ENCODE measurements at places on chromosomes 4 and X.

DNA sequence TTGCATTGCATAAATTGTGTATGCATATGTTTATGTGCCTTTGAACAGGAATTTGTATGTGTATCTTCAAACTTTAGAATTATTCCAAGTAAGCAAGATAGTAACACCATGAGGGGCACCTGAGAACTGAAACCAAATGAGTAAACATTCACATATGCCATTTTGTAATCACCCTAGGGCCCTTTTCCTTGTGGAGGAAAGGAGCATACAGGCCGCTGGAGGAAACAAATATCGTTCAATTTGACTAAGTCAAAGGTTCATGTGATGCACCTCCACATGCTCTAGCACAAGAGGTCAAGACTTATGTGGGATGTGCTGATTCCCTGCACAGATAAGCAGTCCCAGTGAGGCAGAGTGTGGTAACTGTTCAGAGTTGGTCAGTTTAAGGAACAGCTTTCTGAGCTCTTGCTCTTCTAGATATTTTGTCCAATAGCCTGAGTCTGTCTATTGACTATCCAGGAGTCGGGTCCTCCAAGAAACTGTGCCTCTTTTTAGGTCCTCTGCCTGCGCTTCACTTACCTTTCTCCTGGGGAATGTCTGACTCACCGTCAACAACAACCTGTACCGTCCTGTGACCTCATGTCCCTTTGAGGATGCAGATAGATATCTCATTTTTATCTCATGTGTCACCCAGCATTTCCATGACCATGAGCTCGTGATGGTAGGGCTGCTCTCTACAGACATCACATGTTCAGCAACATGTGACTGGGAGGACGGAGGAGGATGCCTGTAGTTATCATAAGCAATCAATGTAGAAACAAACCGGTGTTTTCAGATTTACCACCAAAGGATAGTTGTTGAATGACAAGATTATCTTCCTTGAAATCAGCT lies 196.9 kb downstream of the NWD2 start:
- DNase-seq: peak; percentile 72

GRCh38 chr4:145840801-145841200 lies 97.8 kb downstream of the ZNF827 start:
- no peak for DNase-seq

- no peak for DNase-seq
Measured at GRCh38 chrX:65900850-65901844, 138.7 kb downstream of the VSIG4 start.

DNA sequence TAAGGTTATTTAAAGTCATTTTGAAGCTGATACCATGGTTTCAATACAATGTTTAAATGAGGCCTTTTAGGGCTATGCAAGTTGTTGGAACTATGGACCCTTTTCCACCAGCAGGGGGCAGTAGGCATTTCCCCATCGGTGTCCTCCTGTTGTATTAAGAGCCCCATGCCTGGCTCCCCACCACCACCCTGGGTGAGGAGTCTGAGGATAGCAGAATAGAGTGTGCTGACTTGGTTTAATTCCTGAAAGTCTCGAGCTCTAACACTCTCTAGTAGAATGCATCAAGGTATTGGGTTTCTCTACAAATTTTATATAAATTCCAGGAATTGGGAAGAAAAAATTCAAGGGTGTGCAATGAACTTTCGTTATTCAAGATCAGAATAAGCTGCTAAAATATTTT lies 234.8 kb upstream of the JADE1 start:
- DNase-seq: peak; percentile 89

DNA sequence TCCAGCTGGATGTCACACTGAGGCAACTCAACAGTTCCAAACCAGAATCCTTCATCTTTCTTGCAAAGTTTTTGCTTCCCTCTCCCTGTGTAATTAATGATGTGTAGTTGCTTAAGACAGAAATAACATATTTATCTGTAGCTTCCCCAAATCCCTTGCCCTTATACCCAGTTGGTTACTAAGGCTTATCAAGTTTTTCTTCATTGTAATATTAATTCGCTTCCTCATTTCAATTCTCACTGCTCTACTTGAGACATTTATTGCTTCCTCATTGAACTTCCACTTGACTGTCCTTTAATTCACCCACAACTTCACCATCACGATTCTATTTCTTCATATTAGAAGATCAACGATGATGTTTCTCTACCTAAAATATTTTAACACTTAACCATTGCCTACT lies 386.6 kb upstream of the CPEB2 start:
- no peak for DNase-seq

DNA sequence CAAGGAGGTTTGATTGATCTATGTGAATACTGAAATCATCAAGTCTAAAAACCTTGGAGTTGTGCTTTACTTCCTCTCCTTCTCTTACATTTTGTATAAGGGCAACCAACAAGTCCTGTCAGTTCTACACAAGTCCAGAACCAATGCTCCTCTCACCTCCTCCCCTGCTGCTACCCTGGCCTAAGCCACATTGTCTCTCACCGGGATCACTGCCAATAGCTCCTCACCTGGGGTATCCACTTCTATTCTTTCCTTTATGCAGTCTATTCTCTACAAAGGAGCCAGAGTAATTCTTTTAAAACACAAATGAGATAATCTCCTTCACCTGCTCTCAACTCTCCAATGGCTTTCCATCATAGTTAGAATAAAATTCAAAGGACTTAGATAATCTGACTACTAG lies 13.3 kb upstream of the ARHGEF6 start:
- no peak for DNase-seq

GRCh38 chrX:130467936-130468335 lies 66.1 kb downstream of the RBMX2 start:
- no peak for DNase-seq

DNA sequence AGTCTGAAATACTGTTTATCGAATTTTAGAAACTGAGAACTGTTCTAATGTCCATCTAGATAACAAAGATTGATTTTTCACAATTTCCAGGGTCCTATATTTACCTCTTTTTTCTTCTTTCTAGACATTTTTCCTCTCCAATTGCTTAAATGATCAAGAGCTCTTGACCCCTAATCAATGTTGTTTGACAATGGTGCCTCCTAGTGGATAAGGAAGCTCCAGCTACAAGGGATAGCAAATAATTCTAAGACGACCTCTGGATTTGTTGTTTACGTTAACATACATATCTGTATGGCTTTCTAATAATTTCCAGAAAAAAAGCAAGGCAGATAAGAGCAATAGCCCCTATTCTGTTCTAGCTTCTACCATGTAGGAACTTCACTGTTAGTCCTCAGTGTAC lies 35.8 kb downstream of the GPR82 start:
- DNase-seq: peak; percentile 25

- no peak for DNase-seq
Measured at GRCh38 chr4:11028334-11028733, 343.8 kb upstream of the CLNK start.

DNA sequence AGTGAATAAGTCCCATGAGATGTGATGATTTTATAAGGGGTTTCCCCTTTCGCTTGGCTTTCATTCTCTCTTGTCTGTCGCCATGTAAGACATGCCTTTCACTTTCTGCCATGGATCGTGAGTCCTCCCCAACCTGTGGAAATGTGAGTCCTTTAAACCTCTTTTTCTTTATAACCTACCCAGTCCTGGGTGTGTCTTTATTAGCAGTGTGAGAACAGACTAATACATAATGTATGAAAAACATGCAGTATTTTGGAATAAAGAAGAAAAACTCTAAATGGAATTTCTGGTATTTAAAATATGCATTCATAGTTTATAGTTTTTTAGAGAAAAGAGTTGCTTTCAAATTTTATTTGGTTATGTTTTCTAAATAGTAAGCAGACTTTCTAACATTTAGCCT lies 360.7 kb downstream of the PCDH7 start:
- no peak for DNase-seq

DNA sequence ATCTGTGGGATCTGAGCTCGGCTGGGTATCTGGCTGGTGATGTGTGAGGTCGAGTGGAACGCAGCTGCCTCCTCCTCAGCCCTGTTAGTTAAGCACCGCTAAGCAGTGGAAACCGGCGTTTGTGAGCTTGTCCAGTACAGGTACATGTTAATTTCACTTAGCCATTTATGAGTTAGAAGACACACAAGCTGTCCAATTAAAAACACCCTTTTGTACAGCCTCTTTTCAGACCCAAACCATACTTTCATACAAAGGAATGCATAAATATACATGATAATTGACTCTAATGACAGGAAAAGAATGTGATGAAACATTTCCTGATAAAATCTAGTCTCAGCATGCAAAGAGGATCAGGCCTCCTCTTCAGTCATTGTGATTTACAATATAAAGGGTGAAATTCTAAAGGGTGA lies 163.6 kb upstream of the FAT1 start:
- DNase-seq: no peak

DNA sequence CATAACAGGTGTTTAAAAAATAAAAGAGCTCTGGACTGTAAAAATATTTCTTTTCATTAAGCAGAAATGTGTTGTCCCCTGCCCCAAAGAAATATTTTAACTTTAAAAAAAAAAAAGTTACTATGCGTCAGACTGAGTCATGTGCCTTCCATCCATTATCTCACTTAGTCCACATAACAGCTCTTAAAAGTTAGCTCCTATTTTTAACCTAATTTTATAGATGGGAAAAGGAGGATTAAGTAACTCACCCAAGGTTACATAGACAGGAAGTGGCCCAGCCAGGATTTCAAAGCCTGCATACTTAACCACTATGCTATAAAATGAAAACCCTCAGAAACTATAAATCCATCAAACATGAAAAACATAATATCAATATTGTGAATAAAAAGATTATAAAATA lies 97.7 kb downstream of the MANBA start:
- DNase-seq: no peak

DNA sequence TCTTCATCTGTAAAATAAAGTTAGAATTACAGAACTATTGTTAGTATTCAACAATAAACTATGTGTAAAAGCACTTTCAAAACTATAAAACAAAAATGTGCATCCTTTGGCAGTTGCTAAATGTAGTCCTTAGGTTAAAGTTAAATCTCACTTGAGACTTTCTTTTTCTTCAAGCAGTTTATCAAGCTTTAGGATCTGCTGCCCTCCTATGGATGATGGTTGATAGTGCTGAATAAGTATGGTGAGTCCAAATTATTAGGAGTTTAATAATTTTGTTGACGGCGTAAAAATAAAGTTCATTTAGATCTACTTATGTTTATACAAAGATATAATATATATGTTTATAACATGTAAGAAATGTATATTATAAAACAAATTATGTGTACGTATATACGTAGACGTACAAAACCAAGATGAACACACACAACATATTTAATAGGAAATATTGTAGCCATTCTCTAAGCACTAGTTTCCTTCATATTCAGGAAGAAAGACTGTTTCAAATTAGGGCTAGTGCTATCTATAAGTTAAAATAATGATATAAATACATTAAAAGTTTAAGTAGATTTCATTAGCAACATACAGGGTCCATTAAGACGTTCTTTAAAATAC lies 22.3 kb downstream of the UGT2A2 start:
- peak; percentile 68 for DNase-seq

DNA sequence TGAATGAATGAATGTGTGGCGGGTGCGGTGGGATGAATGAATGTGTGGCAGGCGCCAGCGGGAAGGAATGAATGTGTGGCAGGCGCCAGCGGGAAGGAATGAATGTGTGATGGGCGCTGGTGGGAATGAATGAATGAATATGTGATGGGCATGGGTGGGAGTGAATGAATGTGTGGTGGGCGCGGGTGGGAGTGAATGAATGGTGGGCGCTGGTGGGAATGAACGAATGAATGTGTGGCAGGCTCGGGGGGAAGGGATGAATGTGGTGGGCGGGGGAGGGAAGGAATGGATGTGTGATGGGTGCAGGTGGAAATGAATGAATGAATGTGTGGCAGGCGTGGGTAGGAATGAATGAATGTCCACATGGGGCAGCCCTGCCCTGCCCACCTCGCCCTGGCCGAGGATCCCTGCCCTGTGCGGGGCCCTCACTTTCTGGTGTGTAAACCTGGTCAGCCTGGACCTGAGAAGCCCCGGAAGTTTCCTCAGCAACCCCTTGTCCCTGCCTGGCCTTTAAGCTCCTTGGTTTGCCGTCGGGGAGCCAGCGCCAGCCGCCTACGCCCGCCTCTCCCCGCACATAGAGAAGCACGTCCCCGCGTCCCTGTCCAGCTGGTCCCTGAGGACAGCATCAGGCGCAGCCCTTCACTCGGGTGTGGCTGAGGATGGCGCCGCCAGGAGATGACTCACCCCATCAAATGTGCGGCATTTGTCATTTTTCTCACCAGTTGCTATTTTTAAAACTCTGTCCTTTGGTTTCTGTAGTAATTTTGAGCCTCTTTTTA lies 112.8 kb upstream of the LRPAP1 start:
- no peak for DNase-seq

- DNase-seq: no peak
Measured at GRCh38 chr4:81676537-81676936, 204.8 kb upstream of the RASGEF1B start.

DNA sequence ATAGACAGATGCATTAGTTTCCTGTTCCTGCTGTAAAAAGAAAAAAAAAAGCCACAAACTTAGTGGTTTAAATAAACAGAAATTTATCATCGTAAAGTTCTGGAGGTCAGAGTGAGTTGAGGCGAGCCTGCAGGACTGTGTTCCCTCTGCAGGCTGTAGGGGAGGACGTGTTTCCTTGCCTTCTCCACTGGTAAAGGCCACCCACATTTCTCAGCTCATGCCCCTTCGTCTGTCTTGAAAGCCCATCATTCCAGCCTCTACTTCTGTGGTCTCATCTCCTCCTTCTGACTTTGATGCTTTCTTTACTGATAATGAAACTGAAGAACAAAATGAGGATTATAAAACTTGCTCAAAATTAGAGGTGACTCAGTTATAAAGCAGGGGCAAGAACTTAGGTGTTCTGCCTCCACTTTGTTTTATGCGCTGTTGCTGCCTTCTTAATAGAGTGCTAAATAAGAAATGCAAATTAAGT lies 143.0 kb downstream of the STIM2 start:
- no peak for DNase-seq

GRCh38 chr4:98567611-98568010 lies 90.8 kb downstream of the TSPAN5 start:
- no peak for DNase-seq

DNA sequence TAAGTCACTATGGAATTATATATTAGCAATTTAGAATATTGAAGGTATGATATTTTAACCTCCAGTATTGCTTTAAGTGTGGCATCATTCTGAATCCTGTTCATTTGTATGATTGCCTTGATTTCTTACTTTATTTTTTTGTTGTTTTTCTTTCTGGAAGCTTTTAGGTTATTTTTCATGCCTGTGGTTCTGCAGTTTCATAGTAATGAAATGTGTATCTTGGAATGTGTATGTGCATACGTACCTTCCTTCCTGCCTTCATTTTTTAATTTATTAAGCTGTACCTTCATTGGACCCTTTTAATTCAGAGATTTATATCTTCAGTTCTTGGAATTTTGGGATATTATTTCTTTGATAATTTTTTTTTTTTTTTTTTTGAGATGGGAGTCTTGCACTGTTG lies 22.1 kb downstream of the CPEB2 start:
- DNase-seq: no peak

- peak; percentile 6 for DNase-seq
Measured at GRCh38 chrX:54819201-54819600, 11.7 kb downstream of the MAGED2 start.

Data from small intestine (tissue), 16 donors.